ENCODE measurements at places on chromosomes 5 and 9.

- no peak for DNase-seq
These were observed 201.2 kb downstream of the GAPVD1 start for GRCh38 chr9:125462861-125463291.

- no peak for DNase-seq
These were observed 166.0 kb upstream of the RGS7BP start for GRCh38 chr5:64339769-64340168.

GRCh38 chr9:2800394-2801179 lies 43.3 kb downstream of the PUM3 start:
- no peak for DNase-seq

GRCh38 chr5:84725946-84726570 lies 341.4 kb upstream of the EDIL3 start:
- no peak for DNase-seq

DNA sequence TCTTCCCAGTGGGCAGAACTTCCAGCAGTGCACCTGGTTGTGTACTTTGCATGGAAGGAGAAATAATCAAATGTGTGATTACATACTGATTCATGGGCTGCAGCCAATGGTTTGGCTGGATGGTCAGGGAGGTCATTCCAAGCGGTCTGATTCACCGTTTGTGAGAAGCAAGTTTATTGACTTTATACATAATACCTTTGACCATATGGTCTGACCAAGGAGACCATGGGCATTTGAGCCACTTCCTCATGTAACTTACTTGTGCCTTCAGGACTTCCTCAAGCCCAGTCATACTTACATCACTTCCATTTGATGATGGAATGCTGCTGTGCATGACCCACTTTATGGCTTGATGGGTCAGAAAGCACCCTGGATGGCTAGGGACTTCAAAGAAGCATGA lies 41.1 kb downstream of the DAP start:
- no peak for DNase-seq

DNA sequence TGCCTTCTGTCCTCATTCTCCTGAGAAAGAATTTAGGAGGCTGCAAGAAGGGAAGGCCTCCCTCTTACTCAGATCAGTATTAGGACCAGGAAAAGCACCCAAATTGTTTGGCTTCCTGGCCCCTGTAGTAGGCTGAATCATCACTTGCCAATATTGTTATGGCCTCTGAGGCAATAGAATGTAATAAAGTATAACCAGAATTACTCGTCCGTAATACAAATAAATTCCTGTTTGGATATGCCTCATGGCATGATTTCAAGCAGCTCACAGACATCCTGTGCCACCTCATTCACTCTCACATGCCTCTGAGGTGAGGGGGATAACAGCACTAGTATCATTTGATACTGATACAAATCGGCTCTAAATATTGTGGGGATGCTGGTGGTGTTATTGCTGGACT lies 427.3 kb downstream of the ISL1 start:
- no peak for DNase-seq

DNA sequence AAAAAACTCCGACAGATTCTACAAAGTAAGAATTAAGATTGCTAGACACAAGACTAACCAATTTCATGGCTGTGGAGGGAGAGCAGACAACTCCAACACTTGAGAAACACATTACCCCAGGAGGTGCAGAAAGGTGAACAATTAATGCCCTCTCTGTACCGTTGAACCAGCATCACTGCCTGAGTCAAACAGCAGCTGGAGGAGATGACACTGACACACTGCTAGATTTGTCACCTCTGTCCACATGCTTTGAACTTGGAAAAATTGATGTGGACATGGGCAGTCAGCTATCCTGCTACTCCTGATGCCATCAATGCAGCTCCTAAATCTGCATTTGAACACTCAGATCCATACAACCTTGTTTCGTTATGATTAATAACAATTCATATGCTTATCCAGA lies 51.7 kb downstream of the GPBP1 start:
- DNase-seq, result no peak

DNA sequence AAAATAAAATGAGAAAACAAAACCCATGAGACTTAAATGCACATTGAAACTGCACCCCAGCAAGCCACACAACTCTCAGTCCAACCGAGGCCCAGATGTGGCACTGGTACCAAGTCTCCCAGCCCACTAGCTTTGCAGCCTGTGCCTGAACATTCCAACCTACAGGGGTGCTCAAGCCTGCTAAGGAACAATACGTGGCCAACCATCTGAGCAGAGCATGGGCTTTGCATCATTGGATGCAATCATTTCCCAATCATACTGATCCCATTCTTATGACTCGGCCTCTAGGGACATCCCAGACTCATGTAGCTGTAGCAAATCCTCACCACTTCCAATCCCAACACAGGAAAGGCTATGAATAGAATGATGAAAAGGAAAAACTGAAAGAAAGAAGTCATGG lies 297.2 kb downstream of the SPOCK1 start:
- DNase-seq, result no peak

GRCh38 chr5:160071916-160072315 lies 47.3 kb downstream of the PWWP2A start:
- no peak for DNase-seq

DNA sequence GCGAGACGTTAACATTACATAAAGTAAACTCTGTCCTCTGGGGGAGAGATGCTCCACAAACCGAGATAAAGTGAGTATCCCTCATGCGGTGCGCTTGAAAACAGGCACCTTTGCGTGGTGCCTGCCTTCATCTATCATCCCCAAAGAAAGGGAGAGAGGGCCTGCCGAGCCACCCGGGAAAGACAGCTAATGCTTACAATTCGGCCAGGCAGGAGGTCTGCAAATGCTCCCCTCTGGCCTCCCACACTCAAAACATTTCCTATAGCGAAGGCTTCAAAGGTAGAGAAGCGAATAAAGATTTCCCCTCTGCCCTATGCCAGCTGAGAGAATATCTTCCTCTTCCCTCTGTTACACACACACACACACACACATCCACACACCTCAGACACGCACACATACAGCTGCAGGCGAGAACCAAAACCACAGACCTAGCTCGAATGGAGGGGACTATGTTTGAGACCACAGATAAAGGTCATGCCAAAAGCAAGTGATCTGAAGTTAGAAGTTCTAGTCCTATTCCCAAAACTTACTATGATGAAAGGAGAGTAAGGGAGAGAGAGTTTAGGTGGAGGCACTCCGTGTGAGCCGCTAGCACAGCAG lies 132.8 kb downstream of the CRB2 start:
- no peak for DNase-seq

DNA sequence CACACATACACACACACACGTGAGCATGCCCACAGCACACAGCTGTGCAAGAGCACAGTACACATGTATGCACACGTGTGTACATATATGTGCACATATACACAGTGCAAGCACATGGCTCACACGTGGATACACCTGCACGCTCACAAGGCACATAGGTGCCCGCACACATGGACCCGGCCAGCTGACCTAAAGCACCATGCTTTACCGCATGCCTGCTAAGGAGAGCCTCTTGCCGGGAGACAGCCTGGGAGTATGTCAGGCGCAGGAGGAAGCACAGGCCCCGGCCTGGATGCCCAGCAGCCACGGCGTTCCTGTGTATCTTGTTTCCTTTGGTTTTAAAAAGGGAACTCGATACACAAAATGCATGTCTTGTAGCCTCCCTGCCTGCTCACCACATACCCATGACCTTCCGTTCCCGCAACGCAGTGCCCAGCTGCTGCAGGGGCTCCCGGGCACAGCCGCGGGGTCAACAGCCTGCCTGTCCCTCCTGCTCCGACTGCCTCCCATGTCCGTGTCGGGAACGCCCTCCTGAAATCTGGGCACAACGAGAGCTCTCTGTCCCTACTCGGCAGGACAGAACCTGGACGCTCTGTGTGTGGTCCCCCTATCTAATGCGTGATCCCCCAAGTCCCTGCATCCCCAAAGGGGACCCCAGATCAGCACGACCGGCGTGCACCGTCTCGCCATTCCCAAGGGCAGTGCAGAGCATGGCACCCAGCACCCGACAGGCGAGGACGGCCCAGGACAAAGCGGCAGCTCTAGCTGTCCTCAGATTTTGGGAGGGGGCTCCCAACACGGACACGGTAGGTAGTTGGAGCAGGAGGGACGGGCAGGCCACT lies 3.6 kb downstream of the SLC12A7 start:
- no peak for DNase-seq

DNA sequence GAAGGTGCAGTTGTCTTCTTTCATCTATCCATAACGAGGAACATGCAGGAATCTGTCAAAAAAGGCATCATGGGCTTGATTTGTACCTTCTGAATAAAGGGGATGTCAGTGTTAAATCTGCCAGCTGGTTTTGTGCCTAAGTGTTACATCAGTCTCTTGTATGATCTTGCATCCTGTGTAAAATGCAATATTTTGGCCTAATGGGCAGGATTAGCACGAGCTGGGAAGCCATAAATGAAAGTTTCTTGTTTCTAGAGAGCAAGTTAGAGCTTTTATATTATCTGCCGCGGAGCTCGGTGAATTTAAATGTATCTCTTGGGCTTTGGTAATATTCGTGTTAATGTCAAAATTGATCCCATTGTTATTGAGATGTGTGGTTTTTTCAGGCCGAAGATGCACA lies 526.1 kb upstream of the WWC1 start:
- DNase-seq, result no peak

DNA sequence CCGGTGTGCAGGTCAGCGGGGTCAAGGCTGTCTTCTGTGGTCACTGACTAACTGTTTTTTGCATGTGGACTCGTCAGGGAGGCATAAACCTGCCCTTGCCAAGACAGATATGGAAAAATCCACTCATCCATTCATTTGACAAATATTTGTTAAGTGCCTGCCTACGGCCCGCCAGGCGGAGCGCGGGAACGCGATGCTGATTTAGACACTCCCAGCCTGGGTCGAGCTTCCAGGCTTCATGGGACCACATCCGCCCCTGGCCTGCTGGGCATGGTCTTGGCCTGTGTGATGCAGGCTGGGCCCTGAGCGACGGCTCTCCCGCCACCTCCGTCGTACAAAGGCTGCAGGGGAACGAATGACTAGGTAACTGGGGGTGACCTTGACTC lies 18.1 kb downstream of the MYMK start:
- DNase-seq, result no peak

DNA sequence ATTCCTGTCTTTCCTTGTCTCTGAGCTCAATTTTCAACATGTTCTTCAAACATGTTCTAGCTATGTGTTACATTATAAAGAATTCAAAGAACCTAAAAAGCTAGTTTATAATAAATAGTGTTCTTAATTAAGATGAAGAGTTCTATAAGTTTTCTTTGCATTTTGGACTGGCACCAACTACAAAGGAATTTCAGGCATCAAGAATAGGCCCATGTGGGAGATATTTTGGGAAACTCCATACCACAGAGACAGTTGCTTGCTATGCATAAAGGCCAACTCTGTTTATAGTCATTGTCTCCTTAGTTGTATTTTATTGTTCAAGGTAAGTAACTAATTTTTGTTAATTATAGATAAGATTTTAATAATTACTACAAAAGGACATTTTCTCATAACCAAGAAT lies 4.5 kb downstream of the SLF1 start:
- DNase-seq, result no peak

DNA sequence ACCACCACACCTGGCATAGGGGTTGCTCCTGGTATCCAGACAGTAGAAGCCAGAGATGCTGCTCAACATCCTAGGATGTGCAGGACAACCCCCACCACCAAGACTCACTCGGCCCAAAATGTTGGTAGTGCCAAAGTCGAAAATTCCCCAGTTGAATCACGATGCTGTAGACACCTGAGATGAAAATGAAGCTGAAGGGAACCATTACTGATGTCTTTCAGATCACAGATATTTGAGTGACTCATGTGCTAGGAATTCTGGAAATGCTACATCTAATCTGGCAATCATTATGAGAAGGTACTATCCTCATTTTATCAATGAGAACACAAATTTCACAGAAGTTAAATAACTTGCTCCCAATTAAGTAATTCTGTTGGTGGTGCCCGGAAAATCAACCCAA lies 21.0 kb upstream of the UBE2QL1 start:
- DNase-seq, result no peak

- DNase-seq, result no peak
These were observed 25.1 kb downstream of the TRIO start for GRCh38 chr5:14168144-14168792.

- DNase-seq, result no peak
These were observed 188.7 kb upstream of the MRPS30 start for GRCh38 chr5:44619875-44620610.

- DNase-seq, result no peak
These were observed 399.7 kb downstream of the TLE1 start for GRCh38 chr9:81289622-81290021.

- no peak for DNase-seq
These were observed 3.4 kb downstream of the GARNL3 start for GRCh38 chr9:127267793-127268525.

DNA sequence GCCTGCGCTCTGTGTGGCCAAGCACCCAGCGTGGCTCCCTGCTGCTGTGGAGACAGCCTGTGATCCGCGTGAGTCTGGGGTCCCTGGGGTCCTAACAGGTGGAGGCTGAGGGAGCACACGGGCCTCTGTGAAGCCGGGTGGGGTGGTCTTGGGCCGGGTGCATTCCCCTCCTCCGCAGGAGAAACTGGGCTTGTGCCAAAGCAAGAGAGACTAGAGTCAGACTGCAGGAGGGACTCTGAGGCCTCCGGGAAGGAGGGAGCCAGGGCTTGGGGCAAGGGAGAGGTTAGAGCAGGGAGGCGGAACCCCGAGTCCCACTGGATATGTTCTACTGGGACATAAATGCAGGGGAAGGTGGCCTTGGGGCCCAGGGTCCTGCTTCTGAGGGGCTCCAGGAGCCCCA lies 10.5 kb downstream of the DNLZ start:
- no peak for DNase-seq
